PC-3 (cell line): ENCODE measurements at places on chromosomes 1 and 21. TPM values are rescaled to one million over a fixed set of nuclear protein-coding genes. Genes with fewer than 3 reads are reported as not detected.

Gene KIFAP3
- 5.1 and 6.9 TPM in 2 replicates for total RNA-seq

Gene THEM5
- not detected in 2 replicates for total RNA-seq

Gene OR2AK2
- total RNA-seq = 0.11 TPM in 1 of 2 replicates, not detected in the other

Gene MMEL1
- total RNA-seq = 1.8 TPM in 1 of 2 replicates, not detected in the other

Gene IL12RB2
- total RNA-seq = 0.81 TPM in 1 of 2 replicates, not detected in the other

Gene RNF11
- 117 and 169 TPM in 2 replicates for total RNA-seq

Gene CLCA2
- 0.17 and 0.22 TPM in 2 replicates for total RNA-seq

Gene SLC2A5
- total RNA-seq = not detected in 2 replicates

Gene NR1I3
- total RNA-seq = not detected in 2 replicates

Gene SLAMF8
- not detected in 2 replicates for total RNA-seq

Gene ATP1A2
- total RNA-seq = not detected in 2 replicates

Gene CSF1
- 2.0 and 4.1 TPM in 2 replicates for total RNA-seq

Gene TRIM45
- 3.1 and 4.3 TPM in 2 replicates for total RNA-seq

Gene BPNT1
- total RNA-seq = 40.7 and 49.7 TPM in 2 replicates

Gene ABCB10
- 27.4 and 30.4 TPM in 2 replicates for total RNA-seq

Gene KCNK2
- not detected in 2 replicates for total RNA-seq

Gene ACTA1
- total RNA-seq = 0.80 TPM in 1 of 2 replicates, not detected in the other

Gene HSPA13
- 18.1 and 25.1 TPM in 2 replicates for total RNA-seq

Gene FCRL3
- total RNA-seq = not detected in 2 replicates

Gene RGS8
- not detected in 2 replicates for total RNA-seq

Gene LAPTM5
- total RNA-seq = not detected in 2 replicates

Gene HSD3B1
- total RNA-seq = not detected in 2 replicates

Gene CACHD1
- 6.6 TPM in 2 replicates for total RNA-seq

Gene KRTAP10-10
- total RNA-seq = not detected in 2 replicates

Gene OR2T29
- total RNA-seq = not detected in 2 replicates

Gene GJA9
- total RNA-seq = 0.35 TPM in 1 of 2 replicates, not detected in the other

Gene CFHR1
- not detected in 2 replicates for total RNA-seq

Gene MYOC
- not detected in 2 replicates for total RNA-seq
